ENCODE measurements at places on chromosomes 2 and 18.

DNA sequence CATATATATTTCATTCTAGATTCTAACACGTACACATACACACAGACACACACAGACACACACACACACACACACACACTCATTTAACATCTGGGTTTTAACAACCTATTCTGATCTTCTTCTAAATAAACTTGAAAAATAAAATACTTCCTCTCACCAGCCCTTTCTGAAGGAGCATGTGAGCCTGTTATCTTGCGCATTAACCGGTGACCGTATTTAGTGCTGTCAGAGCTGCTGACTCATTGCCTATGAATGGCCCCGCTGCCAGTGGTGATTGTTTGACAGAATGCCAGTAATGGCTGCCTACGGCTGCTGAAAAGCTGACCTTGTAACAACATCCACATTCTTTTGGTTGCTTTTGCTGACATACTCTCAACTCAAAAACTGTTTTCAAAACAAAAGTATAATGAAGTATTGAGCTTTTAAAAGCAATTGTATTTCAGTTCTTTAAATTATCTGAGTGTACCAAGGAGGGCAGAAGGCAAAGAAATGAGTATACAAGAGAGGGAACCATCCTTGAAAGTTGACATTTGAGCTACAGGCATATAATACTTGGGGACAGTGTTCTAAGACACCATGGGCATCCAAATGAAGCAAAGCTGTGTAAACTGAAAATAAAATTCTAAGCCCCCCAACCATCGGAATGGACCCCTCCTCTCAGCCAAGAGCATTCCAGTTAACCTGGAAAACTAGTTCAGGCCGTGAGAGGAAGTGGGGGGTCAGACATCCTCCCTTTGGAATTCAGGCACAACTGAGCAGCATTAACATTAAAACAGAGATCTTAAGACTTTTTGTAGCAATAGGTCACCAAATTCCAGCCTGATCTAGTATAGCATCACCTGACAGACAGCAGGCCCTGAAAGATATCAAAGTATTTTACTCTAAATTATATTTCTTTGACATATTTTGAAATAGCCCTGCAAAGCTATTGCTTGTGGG, 50.2 kb upstream of the DTNA start:
- DNase-seq = no peak

DNA sequence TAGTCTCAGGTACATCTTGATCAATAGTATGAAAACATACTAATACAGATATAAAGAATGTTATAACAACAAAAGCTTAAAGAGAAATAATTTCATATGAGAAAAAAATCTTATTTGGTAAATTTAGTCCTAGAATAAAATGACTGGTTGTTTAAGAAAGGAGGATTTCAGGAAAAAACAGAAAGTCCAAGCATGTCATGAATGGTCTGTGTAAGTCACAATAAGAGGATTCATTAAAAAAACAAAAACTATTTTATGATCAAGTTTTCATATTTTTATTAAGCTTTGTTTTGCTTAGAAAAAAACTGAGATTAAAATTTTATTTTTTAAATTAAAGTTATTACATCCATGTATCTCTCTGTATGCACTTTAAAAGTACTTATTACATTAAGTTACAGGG, 353.9 kb upstream of the SPHKAP start:
- no peak for DNase-seq

GRCh38 chr18:57422313-57422872, 12.8 kb upstream of the ONECUT2 start:
- DNase-seq = no peak

DNA sequence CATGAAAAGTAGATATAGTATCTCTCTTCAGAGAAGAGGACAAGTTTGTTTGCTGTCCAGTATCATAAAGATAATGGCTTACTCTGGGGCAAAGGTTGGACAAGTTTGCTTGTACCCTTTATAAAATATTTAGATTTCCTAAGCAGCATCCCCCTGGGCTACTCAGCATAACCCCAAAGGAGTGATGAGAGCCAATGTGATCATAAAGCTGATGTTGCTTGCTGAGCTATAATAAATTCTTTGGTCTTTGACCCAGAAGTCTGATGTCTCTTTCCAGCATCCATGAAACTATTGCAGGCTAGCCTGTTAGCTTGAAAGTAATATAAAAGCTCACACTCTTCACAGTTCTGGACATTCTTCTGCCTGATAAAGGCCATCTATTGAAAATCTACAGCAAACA, 138.3 kb upstream of the STON1 start:
- DNase-seq = no peak

DNA sequence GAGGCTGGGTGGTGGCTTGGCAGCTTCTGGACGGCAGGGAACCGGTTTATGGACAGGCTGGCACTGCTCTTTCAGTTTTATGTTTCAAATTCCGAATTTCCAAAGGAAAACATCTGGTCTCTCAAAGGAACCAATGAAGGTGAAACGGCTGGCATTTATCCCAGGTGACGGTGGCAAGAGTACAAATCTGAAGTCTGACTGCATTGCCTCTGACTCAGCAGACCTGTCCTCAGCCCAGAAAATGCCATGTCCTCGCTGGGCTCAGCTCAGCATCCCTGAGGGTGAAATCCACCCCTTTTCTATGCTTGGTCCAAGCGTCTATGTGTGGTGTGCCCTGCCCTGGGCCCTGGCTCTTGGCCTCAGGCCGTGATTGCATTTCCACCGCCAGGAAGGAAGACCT, 38.1 kb downstream of the NAPG start:
- DNase-seq = no peak

DNA sequence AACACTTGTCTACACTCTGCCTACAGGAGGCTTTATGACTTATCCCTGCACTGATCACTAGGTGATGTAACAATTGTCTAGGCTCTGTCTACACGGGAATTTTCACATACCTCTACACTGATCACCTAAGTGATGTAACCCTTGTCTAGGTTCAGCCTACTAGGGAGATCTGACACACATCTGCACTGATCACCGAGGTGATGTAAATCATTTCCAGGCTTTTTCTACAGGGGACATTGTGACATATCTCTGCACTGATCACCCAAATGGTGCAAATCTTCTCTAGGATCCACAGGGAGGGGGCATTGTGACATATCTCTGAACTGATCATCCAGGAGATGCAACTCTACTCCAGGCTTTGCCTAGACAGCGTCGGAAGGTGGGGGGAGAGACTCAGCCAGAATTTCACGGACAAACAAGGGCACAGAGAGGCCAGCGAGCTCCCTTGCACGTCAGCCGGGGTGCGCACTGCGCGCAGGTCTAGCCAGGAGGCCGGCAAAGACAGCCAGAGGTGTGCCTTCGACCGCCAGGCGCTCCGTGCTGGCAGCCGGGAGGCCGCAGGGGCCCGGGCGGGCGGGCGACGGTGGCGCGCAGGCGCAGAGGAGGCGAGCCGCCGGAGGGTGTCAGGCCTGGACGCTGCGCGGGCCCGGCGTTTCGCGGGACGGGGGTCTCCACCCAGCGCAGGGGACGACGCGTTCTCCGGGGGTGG, 46.9 kb upstream of the USP14 start:
- DNase-seq = peak; percentile 66

Data from stimulated activated CD4-positive, alpha-beta T cell treated with anti-CD3 and anti-CD28 coated beads, Interleukin-4, amount 100 ng/mL, for 1 hour (primary cell).